ENCODE measurements at places on chromosomes 13 and 19.
A peak's percentile ranks its signal among the peaks of the same experiment; 100 is the strongest.

- no peak for DNase-seq
These were observed 1.0 kb downstream of the SNRNP70 start for GRCh38 chr19:49086296-49086695.

DNA sequence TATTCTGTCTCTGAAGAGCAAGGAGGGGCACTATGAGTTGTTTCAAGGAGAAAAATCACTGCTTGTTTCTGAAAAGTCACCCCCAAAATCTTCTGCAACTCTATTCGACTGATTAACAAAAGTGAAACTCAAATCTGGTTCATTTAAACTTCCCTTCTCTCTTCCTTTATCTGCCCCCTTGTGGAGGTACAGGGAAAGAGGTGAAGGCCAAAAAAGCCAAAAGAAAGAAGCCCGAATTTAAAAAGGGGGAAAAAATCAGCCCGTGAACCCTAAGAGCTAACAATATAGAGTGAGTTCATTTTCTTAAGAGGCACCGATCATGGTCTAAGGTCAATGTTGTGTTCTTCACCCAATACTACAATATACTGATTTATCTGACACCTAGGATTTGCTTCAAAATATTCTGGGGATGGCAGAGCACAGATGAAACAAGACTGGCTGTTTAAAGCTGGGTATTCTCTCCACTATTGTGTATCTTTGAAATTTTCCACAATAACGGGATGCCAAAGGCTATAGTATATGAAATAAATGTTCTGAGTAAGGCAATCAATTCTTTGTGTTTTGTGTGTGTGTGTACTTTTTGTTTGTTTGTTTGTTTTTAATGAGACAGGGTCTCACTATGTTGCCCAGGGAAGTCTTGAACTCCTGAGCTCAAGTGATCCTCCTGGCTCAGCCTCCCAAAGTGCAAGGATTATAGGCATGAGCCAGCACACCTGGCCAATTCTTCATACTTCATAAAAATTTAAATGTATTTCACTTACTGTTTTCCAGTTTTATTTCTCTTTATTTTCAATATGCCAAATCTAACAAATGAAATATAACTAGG is 55.0 kb upstream of the EEF1AKMT1 start:
- peak; percentile 58 for DNase-seq

DNA sequence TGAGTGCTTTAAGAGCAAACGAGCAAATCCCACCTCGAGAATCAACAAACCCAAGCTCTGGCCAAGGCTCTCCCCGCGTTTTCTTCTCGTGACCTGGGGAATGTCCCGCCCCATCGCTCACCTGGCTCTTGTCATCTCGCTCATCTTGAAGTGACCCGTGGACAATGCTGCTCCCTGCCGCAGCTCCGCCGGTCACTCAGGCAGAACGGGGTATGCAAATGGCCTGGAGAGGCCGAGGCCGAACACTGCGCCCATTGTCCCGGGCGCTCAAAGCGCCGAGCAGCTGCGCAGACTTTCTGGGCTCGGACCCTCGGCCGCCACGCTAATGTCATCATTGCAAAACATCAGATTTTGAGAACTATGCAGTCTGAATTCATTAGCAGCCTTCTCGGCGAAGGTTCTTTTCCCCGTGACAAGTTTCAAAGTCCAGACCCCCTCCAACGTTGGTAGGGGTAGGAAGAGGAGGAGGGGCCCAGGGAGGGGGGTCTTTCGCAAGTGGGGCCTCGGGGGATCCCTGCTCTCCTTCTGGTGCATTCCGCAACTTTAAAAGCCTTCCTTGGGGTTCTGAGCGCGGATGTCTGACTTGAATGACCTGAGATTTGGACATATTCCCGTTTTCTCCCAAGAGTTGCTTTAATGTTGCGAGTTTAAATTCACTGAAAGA is 39.7 kb downstream of the SOX1 start:
- no peak for DNase-seq

GRCh38 chr13:114298866-114299265 is 15.4 kb upstream of the CHAMP1 start:
- no peak for DNase-seq

Measured in NCI-H446 (cell line).